COLO829 (cell line): ENCODE measurements at places on chromosomes 11 and 22.

DNA sequence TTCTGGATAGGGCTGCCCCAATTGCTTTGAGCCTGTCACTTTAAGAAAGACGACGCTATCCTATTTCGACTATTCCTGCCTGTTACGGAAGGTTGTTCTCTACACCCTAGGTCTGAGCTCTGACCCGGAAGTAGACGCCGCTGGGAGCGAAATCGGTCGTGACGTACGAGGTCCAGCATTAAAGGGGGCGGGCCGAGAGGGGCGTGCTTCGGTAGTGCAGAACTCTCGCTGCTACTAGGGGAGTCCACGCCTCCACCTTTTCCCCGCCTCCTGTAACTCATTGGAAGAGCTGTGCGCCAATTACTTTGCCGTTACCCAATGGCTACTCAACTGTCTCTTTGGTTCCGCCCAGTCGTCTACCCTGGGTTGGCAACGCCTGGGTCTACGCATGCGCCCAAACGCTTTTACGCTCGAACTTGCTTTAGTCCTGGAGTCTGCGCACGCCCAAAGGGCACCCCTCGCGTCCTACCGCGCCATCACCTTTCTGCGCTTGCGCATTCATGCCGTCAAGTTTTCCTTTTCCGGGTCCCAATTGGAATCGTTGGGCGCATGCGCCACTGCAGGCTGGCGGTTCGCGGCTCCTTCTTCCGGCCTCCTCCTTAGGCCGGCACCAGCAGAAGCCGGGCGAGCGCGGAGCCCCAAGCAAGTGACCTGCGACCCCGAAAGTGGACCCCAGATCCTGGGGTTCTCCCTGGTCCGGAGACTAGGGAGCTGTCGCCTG lies at the start of gene PCNX3:
TSS of gene PCNX3 (plus strand) at position 548 of the 721 bp plus-strand sequence. CDS start 536 bp downstream, outside the sequence.
- peak; percentile 100 for DNase-seq

DNA sequence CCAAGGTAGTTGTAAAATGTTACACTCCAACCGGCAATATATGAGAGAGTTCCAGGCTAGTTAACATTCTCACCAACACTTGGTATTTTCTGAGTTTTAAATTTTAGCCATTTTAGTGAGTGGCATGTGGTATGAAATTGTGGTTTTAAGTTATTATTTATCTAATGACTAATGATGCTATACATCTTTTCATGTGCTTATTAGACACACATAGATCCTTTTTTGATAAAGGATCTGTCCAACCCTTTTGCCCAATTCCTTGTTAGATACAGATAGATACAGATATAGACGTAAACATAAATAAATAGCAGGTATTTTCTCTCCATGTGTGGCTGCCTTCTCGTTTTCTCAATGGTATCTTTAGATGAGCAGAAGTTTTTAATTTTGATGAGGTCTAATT lies 39.3 kb downstream of the ALKBH8 start:
- DNase-seq, result no peak

DNA sequence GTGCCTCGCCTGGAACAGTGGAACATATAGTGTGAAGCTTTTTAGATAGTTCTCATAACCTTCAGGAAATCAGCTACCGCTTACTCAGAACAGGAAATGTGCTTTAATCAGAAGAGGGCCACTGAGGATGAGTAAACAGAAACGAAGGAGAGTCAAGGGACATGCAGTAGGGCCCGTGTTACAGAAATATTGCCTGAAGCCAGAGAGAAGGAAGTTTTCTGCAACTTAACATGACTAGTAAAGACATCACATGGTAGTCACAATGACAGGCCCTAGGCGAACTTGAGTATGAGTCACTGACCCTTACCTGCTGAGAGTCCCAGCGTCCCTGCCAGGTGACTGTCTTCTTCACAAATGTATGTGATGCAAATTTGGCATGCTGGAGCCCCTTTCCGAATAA lies 39.4 kb downstream of the CARD18 start:
- no peak for DNase-seq

- no peak for DNase-seq
Observed at GRCh38 chr11:127074151-127074761, 73.7 kb upstream of the KIRREL3 start.

- no peak for DNase-seq
Observed at GRCh38 chr11:126949066-126949891, 51.3 kb downstream of the KIRREL3 start.

- no peak for DNase-seq
Observed at GRCh38 chr22:26998129-26998528, 340.7 kb downstream of the MIAT start.

GRCh38 chr11:199782-200181 lies 6.9 kb downstream of the SCGB1C1 start:
- no peak for DNase-seq

GRCh38 chr11:72627594-72628281 lies 46.5 kb downstream of the PDE2A start:
- DNase-seq, result no peak

GRCh38 chr11:94271885-94272372 lies 32.5 kb upstream of the IZUMO1R start:
- no peak for DNase-seq

- no peak for DNase-seq
Observed at GRCh38 chr11:76169473-76169896, 36.8 kb downstream of the WNT11 start.

- DNase-seq, result no peak
Observed at GRCh38 chr11:94672636-94673035, 95.5 kb upstream of the AMOTL1 start.

DNA sequence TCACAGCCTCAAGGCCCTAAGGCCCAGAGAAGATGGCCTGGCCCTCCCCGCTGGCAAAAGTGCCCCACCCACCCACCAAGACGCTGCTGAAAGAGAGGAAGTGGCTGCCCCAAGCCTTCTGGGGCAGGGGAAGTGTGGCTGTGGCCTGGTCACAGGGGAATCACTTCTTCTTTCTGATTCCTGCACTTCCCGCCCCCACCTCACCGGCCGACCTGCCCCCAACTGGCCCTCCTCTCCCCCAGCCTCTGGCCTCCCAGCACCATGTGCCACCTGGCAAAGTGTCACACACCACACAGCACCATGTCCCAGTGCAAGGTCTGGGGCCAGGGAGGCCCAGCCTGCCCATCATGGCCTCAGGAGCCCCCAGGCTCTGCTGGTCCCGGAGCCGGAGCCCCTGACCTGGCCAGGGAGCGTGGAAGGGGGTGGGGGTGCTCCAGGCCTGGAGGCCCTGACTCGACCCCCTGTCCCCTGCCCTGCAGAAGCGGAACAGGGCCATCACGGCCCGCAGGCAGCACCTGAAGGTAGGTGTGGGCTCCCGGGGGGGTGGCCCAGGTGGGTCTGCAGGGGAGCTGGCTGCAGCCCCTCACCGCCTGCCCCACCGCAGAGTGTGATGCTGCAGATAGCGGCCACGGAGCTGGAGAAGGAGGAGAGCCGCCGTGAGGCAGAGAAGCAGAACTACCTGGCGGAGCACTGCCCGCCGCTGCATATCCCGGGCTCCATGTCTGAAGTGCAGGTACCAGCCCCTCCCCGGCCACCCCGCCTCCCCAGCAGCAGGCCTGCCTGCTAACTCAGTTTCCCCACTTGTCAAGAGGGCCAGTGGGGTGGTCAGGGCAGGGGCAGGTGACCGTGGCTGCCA lies 1.4 kb downstream of the TNNI2 start:
- no peak for DNase-seq

DNA sequence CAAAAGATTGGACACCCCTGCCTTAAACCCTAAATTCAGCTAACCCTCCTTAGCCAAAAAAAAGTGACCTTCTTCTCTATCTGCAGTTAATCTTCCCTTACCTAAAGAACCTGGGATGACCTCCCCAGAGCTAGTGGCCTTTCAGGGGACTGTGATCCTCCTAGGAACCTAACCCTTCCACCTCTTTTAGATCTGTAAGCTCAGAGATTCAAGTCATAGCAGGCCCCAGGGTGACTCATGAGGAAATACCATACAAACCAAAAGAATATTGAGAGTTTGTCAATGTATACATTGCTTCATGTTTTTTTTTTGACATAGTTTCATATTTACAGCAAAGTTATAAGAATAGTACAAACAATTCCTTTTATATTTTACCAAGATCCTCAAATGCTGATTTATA lies 38.3 kb upstream of the CXCR5 start:
- no peak for DNase-seq

GRCh38 chr11:66221726-66222236 lies 46.7 kb upstream of the RAB1B start:
- no peak for DNase-seq

DNA sequence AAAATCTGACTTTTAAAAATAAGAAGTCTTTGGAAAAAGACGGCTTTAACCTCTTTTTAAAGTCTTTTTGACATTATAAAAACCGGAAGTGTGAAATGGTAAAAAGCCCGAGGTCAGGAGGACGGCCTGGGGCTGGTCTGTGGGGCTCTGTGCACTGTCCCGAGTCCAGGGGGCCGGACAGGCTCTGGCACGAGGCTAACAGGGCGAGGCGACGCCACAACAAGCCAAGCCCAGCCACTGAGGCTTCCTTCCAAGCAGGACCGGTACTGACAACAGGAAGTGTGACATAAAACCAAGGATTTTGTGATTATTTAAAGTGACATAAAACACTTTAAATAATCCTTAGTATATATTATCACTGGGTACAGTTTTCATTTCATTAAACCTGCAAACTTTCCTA lies 39.2 kb downstream of the BRD1 start:
- no peak for DNase-seq

- DNase-seq, result no peak
Observed at GRCh38 chr22:49464037-49464436, 363.6 kb downstream of the BRD1 start.

DNA sequence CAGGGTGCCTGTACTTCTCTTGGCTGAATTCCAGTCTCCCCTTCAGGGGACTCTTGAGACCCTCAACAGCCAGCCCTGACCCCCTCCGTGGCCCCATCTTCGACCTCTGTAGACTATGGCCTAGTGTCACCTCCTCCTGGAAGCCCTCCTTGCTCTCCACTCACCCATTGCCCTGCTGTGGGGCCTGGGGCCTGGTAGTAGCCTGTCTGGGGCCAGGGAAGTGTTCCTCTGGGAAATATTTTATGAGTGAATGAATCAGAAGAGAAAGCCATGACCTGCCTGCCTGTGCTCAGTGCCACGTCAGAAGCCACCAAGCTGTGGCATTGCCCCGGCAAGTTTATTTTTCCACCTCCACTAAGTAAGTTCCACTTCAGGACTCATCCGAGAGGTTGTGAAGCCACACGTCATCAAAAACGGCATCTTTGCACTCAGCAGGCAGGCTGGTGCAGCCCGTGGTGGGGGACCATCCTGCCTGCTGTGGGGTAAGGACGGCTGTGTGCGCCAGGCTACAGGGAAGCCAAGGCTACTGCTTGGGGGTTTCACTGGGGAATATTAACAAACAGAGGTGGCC lies 59.6 kb upstream of the PPARA start:
- no peak for DNase-seq

GRCh38 chr11:115291325-115291724 lies 212.9 kb downstream of the CADM1 start:
- no peak for DNase-seq

GRCh38 chr11:87454241-87454640 lies 416.5 kb downstream of the TMEM135 start:
- no peak for DNase-seq

DNA sequence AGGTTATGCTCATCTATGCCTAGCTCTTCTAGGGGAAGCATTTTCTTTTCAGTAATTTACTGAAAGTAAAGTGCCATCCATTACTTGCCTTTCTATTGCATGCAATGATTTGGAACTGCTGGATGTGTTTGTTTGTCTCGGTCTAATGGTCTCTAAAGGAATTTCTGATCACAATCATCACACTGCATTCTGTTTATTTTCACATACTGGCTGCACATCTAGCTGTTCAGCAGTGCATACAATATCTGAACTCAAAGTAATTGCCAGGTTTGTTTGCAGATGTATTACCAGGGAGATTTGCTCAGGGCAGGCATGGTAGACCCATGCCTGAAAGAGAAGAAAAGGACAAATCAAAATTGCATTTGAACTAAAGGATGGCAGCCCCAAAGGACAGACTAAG lies 36.4 kb upstream of the CWF19L2 start:
- DNase-seq, result no peak

- peak; percentile 81 for DNase-seq
Observed at GRCh38 chr11:2151500-2152257, 9.3 kb downstream of the INS start.

GRCh38 chr11:130904380-130904779 lies 11.9 kb downstream of the SNX19 start:
- peak; percentile 29 for DNase-seq

DNA sequence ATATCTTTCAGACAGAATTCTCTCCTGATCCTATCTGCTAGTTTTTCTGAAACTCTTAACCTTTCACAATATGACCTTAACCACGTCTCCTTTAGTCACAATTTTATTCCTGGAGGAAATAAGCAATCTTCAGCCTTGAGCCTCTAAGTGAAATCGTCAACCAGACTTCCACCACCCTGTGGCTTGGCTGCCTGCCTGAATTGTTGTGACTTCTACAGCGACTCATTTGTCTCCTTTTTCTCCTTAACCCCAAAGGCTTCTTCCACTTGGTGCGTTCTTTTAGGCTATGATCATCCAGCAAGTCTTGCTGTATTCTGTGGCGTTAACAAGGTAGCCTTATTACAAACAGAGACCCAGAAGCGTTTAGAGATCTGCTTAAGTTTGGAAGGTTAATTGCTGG lies 535.1 kb upstream of the ARHGAP42 start:
- no peak for DNase-seq

DNA sequence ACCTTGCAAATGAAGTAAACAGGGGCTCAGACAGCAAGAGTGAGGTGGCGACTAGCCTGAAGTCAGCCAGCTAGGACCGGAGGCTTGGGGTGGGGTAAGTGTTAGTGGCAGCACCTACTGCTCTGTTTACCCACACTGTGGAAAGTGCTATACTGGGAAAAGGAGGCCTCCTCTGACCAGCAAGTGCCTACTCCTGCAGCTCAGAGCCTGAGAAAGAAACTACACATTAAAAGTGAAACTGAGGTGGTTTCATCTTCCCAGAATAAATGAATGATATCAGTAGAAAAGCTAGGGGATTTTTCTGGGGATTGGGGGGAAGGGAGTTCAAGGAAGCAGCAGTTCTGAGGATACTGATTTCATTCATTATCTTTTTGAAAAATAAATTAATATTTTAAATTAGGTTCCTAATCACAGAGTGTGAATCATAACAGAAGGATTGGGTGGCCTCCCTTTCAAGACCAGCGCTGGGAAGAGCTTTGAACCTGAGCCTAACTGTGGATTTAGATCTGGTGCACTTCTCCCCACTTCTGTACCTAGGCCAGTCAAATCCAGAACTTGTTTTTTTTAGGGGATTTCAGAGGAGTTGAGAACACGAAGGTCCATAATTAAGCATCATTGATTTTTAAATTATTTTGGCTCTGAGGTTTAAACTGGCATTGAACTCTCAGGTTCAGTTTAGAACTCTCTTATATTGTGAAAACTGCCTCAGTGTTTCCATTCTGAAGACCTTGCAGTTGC lies 48.1 kb upstream of the GRAMD1B start:
- DNase-seq, result no peak

- no peak for DNase-seq
Observed at GRCh38 chr11:96132437-96132836, 208.5 kb upstream of the MTMR2 start.
